Urothelium cell line (cell line): ENCODE measurements at places on chromosomes 1 and 21.

- no peak for DNase-seq
These were observed 5.1 kb upstream of the PLEKHO1 start for GRCh38 chr1:150144606-150145005.

- no peak for DNase-seq
These were observed 69.8 kb upstream of the HSPA13 start for GRCh38 chr21:14452727-14453241.

- DNase-seq = no peak
These were observed 28.9 kb upstream of the CD5L start for GRCh38 chr1:157870490-157870889.

DNA sequence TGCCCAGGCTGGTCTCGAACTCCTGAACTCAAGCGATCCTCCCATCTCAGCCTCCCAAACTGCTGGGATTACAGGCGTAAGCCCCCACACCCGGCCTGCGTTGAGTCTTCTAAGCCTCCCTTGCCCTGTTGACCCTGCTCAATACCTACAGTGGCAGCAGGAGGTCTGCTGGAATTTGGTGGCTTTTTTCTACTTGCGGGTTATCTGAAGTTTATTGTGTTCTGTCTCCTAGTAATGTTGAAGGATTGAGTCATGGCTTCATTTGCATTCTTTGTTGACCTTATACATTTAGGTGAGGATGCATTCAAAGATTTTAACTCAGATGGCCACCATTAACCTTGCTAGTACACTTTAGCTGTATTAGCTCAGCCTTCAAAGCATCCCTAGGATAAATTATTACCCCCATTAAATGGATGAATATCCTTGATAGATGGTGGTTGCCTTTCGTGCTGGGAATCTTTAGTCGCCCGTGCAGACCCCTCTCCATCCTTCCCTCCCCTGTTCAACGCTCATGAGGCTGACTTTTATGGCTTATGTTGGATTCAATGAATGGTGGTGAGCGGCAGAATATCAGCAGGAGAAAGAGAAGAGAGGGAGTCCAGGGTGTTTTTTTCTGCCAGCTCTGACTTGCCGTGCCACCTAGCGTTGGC, 9.7 kb upstream of the NPPB start:
- DNase-seq = no peak
